ENCODE measurements at places on chromosomes 13 and 19.

DNA sequence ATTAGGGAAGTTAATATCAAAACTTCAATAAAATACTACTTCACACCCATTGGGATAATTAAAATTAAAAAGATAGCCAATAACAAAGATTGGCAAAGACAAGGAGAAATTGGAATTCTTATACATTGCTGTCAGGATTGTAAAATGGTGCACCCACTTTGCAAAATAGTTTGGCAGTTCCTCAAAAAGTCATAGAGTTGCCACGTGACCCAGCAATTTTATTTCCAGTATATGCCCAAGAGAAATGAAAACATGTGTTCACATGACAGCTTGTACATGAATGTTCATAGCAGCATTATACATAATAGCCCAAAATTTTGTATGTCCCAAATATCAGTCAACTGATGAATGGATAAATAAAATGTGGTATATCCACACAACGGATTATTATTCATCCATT is 3.3 kb downstream of the MBD3L1 start:
- no peak for DNase-seq

GRCh38 chr13:35767256-35767976 is 290.9 kb upstream of the MAB21L1 start:
- no peak for DNase-seq

GRCh38 chr13:109738298-109738746 is 48.1 kb downstream of the IRS2 start:
- DNase-seq = no peak

DNA sequence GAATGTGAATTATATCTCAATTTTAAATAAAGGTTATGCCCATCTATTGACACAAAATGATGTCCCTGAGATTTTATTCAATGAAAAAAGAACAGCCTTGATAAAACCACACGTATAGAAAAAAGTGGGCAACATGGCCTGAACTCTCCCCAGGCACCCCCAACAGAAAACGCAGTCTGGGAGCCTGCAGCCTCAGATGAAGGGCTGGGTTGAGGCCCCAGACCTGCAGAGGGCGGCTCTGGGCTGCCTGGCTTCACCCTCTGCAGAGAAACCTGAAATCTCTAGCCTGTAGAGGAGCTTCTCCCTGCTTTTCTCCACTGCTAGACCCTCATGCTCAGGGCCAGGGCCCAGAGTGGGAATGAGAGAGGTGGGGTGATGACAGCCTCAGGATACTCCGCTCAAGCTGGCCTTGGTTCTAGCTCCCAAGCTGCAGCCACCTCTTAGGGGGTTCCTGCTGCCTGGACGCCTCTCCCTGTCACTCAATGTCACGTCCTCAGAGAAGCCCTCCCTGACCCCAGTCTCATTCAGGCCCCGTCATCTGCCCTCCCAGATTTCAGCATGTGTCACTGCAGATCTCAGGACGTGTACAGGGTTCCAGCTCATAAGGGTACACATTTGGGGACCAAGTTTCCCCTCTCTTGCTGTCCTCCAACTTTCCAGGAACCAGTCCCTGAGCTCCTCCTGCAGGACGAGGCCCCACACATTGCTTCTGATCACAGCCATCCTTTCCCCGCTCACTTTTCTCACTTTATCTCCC is 1.8 kb downstream of the MBD3 start:
- peak; percentile 53 for DNase-seq

DNA sequence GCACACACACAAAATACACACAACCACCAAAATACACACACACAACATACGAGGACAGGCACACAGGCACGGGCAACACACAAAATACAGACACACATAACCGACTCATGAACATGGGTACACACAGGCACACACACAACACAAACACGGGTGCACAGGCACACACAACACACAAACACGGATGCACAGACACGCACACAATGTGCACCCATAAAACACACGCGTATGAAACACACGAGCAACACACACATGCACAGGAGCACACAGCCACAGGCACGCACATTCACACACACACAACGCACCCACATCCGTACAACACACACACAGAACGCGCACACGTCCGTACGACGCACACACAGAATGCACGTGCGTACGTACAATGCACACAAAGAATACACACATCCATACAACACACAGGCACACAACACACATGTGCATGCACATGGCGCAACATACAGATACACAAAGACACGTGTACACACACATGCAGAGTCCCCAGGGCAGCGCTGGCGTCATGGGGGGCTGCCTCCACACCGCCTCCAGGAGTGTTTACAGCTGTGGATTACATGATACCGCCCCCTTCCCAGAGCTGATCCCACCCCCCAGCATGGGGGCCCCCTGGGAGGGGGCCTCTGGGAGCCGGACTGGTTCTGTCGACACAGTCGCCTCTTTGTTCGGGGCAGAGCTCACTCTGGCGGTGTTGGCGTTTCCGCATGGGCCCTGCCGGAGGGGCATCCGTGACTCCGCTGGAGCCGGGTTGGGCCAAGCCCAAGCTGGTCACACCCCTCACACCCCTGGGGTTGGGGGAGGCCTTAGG is 2.9 kb downstream of the SBNO2 start:
- no peak for DNase-seq
